ENCODE measurements at places on chromosomes 4 and X.

GRCh38 chrX:153327561-153327960 lies 6.0 kb upstream of the PNMA6F start:
- no peak for DNase-seq

- DNase-seq, result no peak
Observed at GRCh38 chr4:126799971-126800574, 832.7 kb upstream of the INTU start.

GRCh38 chrX:45024501-45024900 lies 151.5 kb downstream of the KDM6A start:
- no peak for DNase-seq

- DNase-seq, result no peak
Observed at GRCh38 chr4:177473991-177474390, 31.8 kb upstream of the AGA start.

- no peak for DNase-seq
Observed at GRCh38 chr4:8176547-8177399, 18.2 kb upstream of the ABLIM2 start.

DNA sequence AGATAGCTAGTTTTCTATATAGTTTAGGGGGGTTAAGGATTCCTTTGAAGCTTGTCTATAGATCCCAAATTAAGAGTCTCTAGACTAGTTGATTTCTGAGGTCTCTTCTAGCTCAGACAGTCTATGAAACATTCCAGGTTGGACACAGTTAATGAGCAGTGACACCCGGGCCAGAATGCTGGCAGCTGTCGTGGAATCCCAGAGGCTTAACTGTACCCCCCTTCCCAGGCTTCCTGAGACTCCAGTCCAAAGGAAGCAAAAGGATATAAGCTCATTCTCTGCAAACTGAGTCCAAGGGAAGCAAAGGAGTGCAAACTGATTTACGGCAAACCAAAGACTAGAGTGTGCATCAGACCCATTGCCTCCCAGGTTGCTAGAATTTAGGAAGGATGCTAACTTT lies 62.9 kb downstream of the DCX start:
- DNase-seq, result no peak

DNA sequence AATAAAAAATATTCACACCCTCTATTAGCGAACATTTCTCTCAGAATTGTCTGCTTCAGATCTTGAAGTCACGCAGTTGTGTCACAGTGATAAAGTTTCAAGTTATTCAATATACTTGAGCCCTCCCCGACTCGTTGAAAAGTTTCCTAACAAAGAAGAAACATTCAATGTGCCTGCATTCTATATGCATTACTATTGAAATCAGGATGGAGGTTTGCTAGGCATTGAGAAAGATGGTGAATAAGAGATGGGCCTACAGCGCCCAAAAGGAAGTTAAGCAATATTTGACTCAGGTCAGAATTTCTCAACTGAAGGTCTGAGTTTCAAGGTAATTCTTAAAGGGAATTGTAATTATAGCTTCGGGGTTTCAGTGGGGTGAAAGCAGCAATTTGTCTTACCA lies 6.1 kb downstream of the TCEANC start:
- no peak for DNase-seq

- DNase-seq, result peak; percentile 90
Observed at GRCh38 chrX:153333821-153334653, at the start of gene ZNF275. Gene ZNF275 (plus strand): TSS chrX:153334153. CDS start chrX:153336680, 2,527 bp downstream.

GRCh38 chr4:181376058-181376457 lies 867.1 kb upstream of the TENM3 start:
- no peak for DNase-seq

DNA sequence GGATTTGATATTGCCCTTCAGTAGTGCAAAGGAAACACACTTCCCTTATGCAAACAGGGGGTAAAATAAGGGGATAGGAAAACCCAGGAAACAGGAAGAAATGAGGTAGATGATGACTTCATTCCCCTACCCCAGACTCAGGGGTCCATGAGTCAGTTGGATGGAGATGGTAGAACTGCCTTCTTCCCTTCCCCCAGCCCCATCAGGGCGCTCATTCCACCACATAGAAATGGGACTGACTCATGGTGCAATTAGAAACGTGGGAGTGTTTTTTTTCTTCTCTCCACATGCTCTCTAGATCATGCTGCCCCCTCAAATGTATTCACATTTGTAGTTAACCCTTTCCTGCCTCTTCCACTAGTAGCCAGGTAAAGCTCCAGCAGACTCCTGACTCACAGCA lies 23.1 kb upstream of the ARMCX2 start:
- no peak for DNase-seq

GRCh38 chr4:116088771-116089170 lies 975.4 kb upstream of the NDST4 start:
- no peak for DNase-seq

GRCh38 chr4:55326629-55327028 lies 19.4 kb upstream of the SRD5A3 start:
- no peak for DNase-seq

GRCh38 chrX:118560489-118560888 lies 64.9 kb downstream of the DOCK11 start:
- DNase-seq, result no peak

- DNase-seq, result no peak
Observed at GRCh38 chr4:94221916-94222315, 14.3 kb downstream of the SMARCAD1 start.

GRCh38 chr4:71732066-71732465 lies 51.8 kb downstream of the GC start:
- no peak for DNase-seq

GRCh38 chr4:117549524-117549923 lies 464.1 kb upstream of the TRAM1L1 start:
- DNase-seq, result no peak

DNA sequence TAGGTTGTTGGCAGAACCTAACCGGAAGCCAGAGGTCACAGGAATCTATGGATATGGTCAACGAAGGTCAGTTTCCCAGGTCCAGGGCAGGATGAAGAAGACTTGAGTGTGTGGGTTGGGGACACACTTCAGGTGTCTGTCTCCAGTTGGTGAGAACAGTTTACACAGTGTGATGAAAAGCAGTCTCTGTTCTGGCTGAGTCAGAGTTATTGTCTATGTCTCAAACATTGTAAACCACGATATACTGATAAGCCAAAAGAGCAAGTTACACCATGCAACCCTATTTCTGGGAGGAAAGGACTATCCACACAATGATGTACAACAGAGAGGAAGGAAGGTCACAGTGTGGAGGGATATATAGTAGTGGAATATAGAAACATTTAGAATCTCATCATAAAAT lies 187.1 kb upstream of the C1QTNF7 start:
- DNase-seq, result no peak

- no peak for DNase-seq
Observed at GRCh38 chr4:79296768-79297428, 29.0 kb downstream of the NAA11 start.

DNA sequence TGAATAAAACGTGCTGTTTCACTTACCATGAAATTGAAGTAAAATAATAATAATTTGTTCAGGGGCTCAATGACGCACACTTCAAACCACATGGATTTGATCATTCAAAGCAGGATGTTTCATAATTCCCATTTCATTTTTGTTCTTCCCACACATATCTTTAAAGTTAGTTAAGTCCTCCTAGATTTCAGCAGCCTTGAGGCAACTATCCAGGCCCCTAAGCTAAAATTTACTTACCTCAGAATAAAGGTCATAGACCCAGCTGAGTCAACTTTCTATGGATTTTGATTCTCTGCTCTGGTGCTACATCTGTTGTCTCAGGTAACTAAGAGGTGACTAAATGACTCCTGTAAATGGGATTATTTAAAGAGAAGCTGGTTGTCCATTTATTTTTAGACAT lies 25.0 kb downstream of the GPR174 start:
- no peak for DNase-seq

DNA sequence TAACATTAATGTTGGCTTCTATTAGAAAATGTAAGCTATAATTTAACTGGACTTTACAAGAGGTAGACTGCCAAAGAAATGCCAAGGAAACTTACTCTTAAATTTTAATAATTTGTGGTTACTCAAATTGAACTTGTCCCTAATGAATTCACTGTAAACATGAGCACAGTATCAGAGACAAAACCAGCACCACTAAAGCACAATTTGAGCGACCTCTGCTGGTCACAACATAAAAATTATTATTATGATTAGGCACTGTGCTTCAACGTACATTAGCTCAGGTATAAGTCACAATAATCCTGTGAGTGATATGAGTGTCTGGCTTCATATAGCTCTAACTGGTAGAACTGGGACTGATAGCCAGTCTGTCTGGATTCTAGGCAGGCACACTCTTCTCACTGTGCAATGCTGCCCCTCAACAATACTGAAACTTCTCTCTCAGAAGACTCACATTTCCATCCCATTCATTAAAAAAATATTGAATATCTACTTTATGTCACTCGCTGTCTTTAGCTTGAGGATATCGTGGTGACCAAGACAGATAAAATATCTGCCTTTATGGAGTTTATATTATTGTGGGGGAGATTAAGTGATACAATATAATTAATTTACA lies 8.0 kb downstream of the NUDT6 start:
- no peak for DNase-seq

GRCh38 chrX:6004529-6004928 lies 224.1 kb downstream of the NLGN4X start:
- DNase-seq, result no peak

All from NCI-H187 (cell line).